Stromal cell of bone marrow (primary cell): ENCODE measurements at places on chromosomes 12 and 14.

DNA sequence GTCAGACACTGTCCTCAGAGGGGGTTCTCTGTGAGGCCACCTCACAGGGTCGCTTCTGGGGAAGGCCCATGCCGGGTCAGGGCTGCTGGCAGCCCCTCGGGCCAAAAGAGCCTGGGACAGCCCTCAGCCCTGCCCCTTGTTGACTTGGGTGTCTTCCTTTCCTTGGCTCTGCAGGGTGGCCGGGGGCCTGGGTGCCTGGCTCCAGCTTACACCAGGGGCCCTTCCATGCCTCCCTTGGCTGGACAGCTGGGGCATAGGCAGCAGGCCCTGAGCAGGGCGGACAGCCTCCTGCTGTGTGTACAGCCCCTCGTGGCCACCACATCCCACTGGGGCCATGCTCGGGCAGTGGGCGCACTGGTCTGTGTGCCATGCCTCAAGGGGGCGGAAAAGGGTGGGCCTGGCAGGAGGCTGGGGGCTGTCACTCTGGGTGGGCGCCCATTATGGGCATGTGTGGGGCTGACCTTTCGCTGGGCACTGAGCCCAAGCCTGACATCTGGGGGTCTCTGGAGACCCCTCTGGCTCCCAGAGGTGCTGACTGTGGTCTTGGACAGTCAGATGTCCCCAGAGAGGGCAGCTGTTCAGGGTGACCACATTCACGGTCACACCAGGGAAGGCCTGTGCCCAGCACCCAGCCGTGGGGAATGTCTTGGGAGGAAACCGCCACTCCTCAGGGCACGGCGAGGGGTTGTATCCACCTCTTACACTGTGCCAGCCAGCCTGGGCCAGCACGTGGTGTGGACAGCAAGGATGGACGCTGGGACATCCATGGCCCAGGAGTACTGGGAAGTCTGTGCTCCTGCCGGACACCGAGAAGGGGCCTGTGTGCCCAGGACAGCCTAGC lies 313.3 kb downstream of the TMEM121 start:
- DNase-seq: no peak

DNA sequence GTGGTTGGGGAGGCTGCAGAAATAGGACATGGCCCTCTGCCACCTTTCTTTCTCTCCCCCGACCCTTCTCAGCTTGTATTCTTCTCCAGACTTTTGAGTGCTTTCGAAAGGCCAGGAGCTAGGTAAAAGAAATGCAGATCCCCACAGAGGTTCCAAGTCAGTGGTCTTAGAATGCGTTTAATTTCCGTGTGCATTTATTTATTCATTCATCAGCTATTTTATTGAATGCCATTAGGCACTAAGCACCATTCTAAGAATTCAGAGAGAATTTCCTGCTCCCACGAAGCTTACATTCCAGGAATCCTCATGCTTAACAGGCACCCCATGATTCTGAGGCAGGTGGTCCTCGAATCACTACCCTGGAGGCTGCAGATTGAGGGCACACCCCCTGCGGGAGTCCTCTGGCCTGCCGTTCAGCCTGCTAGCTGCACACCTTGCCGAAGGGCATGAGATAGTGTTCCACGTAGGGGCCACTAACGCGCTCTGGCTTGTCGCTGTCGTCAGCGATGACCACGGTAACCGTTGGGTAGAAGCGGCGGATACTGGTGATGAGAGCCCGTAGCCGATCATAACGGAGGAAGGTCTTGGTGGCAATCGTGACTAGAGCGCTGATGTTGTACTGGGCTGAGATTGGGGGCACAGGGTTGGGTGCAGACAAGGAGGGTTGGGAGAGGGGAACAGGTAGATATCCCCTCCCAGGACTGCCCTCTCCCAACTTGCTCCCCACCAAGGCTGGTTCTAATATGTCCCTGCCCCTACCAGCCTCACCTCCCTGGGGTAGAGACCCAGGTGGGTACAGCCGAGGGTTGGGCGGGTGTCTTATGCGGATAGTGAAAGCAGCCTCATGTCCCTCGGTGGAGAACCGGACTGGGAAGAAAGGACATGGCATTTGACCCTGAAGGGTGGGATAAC lies 4.5 kb downstream of the B4GALNT1 start:
- no peak for DNase-seq

- DNase-seq: no peak
Observed at GRCh38 chr12:56633468-56634241, 3.5 kb upstream of the BAZ2A start.

DNA sequence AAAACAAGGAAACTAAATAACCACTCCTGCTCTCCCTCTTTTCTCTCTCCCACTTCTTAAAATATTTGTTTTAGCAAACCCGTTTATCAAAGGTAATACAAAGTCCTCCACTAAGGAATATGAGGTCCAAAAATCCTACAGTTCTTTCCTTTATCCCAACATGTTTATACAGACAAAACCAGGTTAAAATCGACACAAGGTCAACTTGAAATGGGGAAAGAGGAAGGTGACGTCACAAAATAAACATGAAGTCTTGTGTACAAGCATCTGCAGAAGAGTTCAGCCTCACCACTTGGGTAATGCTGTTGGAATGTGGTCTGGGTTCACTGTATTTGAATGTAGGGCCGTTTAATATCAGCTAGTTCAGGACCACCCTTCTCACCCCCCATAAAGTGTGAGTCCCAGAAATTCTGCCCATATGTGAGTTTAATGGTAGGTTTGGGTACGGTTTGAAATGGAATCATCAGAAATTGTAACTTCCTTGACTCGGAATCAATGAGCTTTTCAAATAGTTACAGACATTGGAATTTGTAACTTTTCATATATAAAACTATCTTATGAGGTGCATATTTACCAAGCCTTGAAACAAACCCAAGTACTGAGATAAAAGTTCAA lies 120.0 kb upstream of the SLC38A2 start:
- DNase-seq: peak; percentile 43

GRCh38 chr14:61589691-61590581 lies 105.4 kb upstream of the HIF1A start:
- no peak for DNase-seq

- no peak for DNase-seq
Observed at GRCh38 chr12:7101694-7102131, 7.3 kb downstream of the C1RL start.

GRCh38 chr14:36723530-36723929 lies 61.9 kb downstream of the PAX9 start:
- no peak for DNase-seq
